ENCODE measurements at places on chromosomes 6 and 20.

DNA sequence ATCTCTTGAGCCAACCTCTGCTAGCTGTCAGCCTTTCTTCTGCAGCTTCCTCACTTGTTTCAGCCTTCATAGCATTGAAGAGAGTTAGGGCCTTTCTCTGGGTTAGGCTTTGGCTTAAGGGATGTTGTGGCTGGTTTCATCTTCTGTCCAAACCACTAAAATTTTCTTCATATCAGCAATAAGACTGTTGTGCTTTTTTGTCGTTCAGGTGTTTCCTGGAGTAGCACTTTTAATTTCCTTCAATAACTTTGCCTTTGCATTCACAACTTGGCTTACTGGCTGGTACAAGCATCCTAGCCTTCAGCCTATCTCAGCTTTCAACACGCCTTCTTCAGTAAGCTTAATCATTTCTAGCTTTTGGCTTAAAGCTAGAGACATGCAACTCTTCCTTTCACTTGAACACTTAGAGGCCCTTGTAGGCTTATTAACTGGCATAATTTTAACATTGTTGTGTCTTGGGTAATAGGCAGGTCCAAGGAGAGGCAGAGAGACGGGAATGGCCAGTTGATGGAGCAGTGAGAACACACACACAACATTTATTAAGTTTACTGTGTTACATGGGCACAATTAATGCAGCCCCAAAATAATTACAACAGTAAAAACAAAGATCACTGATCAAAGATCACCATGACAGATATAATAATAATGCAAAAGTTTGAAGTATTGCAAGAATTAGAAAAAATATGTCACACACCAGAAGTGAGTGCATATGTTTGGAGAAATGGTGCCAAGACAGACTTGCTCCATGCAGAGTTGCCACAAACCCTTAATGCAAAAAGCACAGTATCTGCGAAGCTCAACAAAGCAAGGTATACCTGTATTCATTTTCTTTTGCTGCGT, 98.6 kb downstream of the HIVEP1 start:
- no peak for DNase-seq

GRCh38 chr6:25052181-25052580, 116.4 kb upstream of the RIPOR2 start:
- no peak for DNase-seq

DNA sequence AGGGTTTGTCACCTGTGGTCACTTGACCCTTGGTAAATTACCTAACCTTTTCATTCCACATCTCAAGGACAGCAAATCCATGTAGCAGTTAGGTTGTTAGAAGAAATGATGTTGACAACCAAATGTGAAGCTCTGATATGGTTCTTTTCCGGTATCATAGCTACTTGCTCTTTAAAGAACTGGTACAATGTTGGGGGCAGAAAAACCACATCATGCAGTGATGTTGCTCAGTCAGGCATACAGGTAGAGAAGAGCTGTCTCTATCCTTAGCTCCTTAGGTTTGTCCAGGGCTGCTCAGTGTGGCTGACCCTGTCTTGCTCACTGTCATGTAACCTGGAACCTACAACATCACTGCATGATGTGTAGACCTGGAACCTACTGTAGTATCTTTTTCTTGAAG, 135.5 kb downstream of the LRRC1 start:
- DNase-seq, result no peak

- DNase-seq, result no peak
These were observed 48.8 kb upstream of the KLHL31 start for GRCh38 chr6:53714395-53714794.

DNA sequence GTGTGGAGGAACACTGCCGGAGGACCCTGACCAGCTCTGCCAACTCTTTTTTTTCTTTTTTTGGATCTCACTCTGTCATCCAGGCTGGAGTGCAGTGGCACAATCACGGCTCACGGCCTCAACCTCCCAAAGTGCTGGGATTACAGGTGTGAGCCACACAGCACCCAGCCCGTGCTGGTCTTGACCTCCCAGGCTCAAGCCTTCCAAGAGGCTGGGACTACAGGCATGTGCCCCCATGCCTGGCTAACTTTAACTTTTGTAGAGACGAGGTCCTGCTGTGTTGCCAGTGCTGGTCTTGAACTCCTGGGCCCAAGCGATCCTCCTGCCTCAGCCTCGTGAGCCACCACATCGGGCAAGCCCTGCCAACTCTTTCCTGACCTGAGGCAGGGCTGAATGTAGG, 11.2 kb downstream of the GCNT2 start:
- DNase-seq, result no peak

GRCh38 chr6:42251911-42252637, 34.4 kb upstream of the MRPS10 start:
- DNase-seq, result no peak

DNA sequence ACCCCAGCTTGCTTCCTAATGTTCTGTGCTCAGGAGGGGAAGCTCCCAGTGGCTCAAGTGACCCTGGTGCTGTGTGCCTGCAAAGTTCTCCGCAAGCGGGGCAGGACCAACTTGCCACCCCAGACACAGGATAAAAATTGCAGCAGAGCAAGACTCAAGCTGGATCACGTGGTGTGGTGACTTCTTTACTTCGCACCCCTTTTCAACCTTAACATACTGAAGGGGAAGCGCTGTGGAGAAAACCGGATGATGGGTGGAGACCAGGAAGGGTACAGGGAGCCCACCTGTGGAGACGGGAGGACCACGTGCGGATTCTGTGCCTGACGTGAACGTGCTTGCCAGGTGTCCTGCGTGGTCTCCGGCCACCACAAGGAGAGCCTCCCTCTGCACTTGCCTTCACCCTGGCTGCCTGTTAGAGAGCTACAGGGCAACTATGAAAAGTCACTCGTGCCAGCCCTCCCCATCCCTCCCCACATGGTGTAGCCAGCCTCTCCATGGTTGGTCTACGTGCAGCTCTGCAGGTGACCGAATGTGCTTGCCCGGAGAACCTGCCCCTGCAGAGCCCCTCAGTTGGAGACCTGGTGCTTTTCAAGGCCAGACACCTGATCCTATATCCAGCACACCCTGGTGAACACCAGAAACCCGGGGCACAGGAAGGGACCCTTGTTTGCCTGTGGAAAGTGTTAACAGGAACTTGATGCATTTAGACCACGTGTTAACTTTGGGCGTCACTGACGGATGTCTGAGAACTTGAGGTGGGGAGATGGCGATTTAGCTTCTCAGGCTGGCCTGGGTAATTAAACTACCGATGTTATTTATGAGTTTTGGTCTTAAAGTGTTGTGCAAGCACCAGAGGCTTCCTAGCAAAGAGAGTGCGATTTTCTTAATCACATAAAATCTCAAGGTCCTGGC, 23.9 kb upstream of the DACT2 start:
- DNase-seq, result no peak
